ENCODE measurements at places on chromosomes 1 and 21.

- no peak for DNase-seq
Measured at GRCh38 chr1:98896711-98897445, 107.8 kb downstream of the PLPPR5 start.

DNA sequence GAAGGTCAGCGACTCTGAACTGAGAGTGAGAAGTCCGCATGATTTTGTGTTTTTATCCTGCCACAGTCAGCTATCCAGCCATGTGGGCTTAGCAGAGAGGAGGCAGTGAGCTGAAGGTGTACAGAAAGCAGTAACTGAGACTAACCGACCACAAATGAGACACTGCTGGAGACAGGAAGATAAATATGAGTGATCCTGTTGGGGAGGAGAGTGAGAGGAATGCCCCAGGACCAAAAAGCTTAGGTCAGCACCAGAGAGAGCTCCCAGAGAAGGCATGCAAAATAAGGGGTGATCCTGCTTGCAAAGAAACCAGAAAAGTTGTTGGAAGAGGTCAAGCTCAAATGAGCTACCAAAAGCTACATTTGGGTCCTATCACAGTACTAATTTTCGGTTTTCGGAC, 63.7 kb downstream of the HLCS start:
- no peak for DNase-seq

DNA sequence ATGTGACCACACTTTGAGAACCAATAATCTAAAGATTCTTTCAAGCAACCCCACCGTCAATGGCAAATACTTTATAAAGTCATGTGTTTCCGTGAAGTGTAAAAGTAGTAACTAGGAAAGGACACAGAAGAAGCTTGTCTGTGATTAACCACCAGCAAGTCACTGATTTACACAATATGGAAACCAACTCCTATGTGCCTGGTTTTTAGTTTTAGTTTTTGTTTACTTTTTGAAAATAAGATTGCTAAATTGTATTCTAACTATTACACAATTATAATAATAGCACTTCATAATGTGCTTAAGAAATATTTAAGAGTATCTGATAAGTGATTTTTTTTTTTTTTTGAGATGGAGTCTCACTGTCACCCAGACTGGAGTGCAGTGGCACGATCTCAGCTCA, 13.0 kb downstream of the FMO2 start:
- no peak for DNase-seq

- DNase-seq, result no peak
Measured at GRCh38 chr1:21680918-21681317, 11.8 kb upstream of the RAP1GAP start.

- no peak for DNase-seq
Measured at GRCh38 chr1:204443871-204444581, 32.4 kb upstream of the PPP1R15B start.

DNA sequence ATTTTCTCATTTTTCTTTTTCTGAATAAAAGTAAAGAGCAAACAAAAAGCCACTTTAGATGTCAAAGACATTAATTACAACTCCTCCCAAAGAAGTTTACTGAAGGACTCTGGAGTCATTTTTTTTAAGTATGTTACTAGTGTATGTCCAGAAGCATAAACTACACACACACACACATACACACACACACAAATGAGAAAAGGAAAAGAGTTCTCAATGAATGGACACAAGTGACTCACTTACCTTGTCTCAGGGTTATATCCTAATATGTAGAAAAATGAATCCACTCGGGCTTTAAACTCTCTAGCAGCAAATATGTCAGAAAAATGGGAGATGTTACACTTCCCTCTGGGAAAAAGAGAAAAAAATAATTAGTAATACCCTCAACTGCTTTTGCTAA, 223.1 kb downstream of the SLC45A1 start:
- no peak for DNase-seq

DNA sequence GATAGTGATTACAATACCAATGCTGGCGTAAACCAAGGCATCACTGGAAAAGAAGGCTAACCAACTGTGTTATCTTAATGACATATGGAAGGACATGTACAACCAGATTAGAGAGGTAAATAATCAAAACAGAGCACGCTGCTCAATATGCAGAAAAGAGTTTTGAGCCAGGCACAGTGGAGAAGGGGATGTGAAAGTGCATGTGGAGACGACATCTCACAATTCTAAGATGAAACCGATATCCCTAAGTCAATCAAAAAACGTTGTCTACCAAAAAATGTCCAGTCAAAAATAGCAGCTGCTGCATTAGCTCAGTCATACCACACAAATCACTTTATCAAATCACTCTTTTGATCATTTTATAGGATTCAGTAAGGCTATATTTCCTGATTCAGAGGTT, 116.3 kb upstream of the OLIG2 start:
- DNase-seq, result peak; percentile 51

DNA sequence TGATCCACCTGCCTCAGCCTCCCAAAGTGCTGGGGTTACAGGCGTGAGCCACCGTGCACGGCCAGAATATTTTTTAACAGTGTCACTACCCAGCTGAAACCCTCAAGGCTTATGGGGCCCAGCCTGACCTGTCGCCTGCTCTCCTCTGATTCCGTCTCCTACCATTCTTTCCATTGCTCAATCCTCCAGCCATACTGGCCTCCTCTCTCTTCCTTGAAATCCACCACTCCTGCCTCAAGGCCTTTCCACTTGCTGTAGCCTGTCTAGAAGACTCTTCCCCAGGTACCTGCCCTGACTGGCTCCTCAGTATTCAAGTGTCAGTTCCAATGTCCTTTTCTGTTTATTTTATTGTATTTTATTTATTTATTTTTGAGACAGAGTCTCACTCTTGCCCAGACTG, 53.9 kb downstream of the YARS1 start:
- no peak for DNase-seq

DNA sequence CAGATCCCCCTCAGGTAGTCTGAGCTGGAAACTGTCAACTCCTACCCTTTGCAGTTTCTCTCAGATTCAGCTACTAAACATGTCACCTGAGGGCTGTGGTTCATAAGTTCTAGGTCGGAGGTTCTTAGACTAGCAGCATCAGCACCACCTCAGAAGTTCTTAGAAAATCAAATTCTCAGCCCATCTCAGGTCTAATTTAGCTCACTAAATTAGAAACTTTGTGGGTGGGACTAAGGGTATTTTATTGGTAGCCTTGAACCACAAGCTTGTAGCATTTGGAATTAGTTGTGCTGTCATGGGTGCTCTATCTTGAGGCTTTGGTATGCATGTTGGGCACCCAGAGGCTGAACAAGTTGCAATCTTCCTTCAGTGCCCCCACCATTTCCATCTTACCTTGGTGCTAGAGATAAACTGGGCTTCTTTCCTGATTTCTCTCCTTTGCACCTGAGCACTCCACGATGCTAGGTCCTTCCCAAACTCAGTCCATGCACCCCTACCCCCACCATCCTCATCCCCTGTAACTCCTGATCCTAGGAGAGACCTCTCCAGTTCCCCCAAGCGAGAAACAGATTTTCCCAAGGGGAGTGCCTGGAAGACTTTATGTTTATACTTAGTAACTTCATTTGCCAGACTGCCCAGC, 54.2 kb downstream of the S1PR1 start:
- no peak for DNase-seq

- DNase-seq, result no peak
Measured at GRCh38 chr1:156894711-156895454, 1.4 kb downstream of the PEAR1 start.

- DNase-seq, result no peak
Measured at GRCh38 chr1:196732526-196732925, 42.1 kb upstream of the CFHR3 start.

DNA sequence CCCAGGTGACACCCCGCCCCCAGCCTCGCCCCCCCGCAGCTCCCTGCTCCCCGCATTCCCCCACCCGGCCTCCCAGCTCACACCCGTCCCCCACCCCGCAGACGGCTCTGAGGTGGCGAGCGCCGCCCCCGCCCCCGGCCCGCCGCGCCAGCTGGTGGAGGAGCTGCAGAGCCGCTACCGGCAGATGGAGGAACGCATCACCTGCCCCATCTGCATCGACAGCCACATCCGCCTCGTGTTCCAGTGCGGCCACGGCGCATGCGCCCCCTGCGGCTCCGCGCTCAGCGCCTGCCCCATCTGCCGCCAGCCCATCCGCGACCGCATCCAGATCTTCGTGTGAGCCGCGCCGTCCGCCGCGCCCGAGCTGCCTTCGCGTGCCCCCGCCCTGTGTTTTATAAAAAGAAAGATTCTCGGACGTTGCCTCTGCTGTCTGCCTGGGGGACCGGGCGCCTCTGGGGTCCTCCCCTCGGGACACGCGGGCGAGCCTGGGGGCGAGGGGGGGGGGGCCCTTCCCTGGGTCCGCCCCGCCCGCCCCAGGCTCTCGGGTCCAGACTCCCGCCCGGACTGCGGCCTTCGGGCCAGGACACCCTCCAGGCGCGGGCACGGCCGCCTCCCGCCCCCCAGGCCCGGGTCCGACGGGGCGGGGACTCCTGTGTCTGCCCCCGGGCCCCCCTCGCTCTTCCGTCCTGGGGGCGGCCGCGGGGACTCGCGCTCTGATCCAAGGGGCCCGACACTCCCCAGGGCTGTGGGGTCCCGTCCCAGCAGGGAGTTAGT, 1.6 kb upstream of the MMP23B start:
- peak; percentile 74 for DNase-seq

DNA sequence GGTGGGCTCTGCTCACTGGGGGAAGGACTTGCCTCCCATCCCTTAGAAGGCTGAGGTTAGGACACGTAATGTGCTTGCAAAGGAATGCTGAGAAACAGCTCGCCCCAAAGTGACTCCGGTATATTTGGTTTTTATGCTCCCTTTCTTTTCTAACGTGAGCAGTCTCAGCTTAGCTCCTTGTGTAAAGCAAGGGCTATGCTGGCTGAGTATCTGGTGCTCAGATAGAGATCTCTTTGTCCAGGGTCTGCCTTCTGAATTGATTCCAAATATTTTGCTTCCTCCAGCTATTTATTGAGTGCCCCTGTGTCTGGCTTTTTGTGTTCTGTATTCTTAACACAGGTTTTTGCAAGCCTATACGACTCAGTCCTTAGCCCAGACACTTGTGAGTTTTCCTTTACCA, 94.5 kb upstream of the ARTN start:
- DNase-seq, result no peak

DNA sequence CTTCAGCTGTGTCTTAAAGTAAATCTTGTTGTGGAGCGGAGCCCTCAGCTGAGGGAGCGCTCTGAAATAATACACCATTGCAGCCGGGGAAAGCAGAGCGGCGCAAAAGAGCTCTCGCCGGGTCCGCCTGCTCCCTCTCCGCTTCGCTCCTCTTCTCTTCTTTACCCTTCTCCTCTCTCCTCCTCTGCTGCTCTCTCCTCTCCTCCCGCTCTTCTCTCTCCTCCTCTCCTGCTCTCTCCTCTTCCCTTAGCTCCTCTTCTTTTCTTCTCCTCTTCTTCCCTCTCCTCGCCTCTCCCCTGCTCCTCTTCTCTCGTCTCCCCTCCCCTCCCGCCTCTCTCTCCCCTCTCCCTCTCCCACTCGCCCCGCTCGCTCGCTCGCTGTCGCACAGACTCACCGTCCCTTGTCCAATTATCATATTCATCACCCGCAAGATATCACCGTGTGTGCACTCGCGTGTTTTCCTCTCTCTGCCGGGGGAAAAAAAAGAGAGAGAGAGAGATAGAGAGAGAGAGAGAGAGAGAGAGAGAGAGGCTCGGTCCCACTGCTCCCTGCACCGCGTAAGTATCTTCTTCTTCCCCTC, at the start of gene PROX1:
Gene PROX1, plus strand, starts transcription at position 47 of the 580 bp plus-strand sequence. CDS start 8,563 bp downstream, outside the sequence.
- DNase-seq, result peak; percentile 33

DNA sequence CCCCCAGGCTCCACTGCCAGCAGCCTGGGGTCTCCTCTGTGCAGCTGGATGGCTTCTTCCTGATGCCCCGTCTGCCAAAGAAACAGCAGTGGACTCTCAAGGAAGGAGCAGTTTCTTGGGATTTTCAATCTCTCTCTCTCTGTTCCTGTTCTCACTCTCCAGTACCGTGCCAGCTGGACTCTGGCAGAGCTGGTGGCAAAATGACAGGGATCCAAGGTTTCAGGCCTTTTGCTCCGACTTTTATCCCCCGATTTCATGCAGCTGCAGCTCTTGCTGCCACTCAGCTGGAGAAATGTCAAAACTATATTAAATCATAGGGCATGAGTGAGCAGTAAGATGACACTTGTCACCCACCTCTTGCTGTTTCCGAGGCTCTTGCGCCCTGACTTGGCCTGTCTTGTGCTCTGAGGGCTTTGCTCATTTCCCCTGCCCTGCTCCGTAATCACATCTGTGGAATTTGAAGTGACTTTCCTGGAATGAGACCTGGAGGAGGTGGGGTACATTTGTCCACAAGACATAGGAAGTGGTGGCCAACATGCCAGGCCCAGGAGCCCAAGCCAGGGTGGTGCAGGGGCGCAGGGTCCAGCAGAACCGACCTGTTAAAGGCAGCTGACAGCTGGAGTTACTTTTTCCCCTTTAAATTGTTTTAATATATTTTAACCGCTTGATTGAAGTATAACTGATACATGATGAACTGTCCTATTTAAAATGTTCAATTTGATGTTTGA, 576.2 kb downstream of the PTPRU start:
- no peak for DNase-seq

GRCh38 chr1:171860696-171861095, 19.4 kb downstream of the DNM3 start:
- no peak for DNase-seq

DNA sequence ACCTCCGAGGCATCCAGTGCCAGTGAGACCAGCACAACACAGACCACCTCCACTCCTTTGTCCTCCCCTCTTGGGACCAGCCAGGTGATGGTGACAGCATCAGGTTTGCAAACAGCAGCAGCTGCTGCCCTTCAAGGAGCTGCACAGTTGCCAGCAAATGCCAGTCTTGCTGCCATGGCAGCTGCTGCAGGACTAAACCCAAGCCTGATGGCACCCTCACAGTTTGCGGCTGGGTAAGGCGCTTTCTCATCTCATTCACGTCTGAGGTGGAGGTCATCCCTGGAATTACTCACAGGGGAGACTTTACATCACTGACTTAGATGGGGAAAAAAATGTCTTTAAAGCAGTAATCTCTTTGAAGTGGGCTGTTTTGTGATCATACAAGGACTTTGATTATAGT, 106.3 kb downstream of the CD247 start:
- DNase-seq, result no peak

DNA sequence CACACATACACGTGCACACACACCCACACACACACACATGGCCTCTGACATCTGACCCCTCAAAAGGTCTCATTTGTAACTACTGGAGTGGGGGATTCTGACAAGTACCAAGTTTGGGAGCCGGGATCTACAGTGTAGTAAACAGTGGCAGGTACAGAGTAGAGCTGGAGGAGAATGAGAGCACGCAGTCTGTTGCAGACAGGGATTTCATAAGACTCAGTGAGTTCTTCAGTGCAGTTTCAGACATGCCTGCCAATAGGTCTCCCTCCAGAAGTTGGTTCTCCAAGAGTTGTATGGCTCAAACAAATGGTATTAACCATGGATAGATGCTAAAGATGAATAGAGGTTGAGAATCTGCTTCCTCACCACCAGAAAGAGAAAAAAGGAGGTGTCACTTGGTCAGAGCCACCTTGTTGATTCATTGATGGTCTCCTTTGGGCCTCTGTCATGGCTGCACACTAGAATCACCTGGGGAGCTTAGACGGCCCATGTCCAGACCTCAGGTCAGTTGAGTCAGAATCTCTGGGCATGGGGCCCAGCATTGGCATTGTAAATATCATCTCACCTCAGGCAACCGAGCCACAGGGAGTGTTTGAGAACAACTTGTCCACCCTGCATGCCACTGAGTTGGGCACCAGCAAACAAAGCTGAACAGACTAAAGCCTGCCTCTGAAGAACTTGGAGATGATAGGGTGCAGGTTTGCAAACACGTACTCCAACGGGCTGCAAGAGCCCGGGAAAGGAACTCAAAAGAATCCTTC, 122.1 kb downstream of the EDEM3 start:
- no peak for DNase-seq

GRCh38 chr1:229263254-229263653, 7.7 kb upstream of the RAB4A start:
- no peak for DNase-seq

All from MV-4-11 (cell line).